ENCODE measurements at places on chromosomes 2 and 18.
A peak's percentile ranks its signal among the peaks of the same experiment; 100 is the strongest.

GRCh38 chr2:170823088-170823897 lies 6.6 kb downstream of the GAD1 start:
- no peak for DNase-seq

DNA sequence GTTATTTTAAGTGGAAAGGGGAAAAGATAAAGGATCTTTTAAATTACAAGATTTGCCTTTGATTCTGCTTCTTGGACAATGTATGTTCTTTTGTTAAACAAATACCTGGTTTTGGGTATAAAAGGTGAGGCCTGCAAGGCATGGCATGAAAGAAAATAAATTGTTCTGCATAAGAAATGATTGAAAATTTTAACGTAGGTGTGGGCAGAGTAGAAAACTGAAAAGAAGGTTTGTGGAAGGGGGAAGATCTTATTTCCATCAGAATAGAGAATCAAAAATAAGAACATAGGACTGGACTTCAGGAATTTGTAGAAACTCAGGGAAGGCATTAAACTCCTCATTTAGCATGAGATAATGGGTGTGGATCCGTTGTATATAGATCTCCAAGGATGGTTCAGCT lies 153.1 kb downstream of the SETBP1 start:
- DNase-seq = no peak

DNA sequence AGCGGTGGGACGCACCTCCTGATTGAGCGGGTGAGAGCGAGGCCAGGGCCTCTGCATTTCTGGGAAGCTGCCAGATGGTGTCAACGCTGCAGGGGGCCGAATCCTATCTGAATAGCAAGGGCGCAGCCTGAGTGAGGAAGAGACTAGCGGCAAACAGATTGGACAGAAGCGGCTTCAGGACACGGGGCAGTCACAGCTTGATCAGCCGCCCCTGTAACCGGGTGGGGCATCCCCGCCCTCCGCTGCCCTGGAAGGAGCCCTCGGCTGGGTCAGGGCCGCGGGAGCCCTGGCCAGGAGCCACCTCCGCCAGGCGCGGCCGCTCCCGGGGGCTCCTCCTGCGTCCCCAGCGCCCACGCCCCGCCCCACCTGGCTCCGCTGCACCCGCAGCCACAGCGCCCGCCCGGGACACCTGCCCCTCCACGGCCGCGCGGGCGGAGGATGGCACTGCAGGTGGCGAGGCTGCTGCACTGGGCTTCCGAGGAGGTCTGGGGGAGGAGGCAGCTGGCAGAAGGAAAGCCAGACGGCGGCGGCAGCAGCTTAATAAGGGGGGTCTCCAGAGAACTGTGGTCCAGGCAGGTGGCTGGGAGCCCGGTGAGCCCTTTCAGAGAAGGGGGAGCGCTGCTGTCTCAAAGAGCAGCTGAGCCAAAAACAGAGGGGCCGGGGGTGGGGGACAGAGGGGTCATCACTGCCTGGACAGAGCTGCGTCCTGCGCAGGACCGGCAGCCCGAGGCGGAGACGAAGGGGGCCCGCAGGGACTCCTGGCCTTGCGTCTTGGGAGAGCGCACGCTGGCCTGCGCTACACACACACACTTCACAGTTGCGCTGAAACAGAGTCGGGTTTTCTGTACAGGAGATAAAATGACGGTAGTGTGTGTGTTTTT lies 18.8 kb upstream of the SOX11 start:
- DNase-seq = no peak

DNA sequence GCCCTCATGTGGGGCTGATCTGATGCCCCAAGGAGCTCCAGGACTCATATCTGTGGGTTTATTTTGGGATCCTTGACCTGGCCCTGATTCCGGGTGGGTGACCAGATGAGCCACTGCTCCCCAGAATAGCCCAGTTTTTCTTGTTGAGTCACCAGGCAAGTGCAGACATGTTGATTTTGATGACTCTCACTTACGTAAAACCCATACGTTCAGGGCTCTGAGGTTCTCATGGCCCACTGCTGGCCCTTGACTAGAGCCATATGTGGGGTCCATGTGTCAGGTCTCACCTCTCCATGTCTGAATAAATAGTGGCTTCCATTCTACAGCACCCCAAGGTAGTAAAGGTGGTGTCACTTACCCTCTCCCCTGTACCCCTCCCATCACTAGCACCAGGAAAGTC lies 41.9 kb downstream of the CDC42EP3 start:
- DNase-seq = no peak

GRCh38 chr2:28435241-28435640 lies 42.6 kb downstream of the FOSL2 start:
- no peak for DNase-seq

DNA sequence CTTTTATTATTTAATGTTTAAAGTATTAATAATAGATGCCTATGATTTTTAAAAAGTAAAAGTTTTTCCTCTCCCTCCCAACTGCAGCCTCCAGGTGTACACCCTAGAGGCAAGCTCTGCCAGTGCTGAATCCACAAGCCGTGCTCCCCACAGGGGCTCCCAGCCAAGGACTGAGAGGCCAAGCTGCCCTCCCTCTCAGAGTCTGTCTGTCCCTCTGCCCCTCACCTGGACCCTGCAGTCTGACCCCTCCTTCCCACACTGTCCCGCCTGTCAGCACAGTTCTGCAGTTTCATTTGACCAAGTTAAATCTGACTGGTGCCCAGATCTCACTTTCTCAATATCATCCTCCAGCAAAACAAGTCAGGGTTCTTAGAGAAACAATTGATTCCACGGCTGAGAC lies 14.8 kb upstream of the PROC start:
- DNase-seq = no peak

GRCh38 chr2:3379339-3379646 lies 201 bp upstream of the TRAPPC12 start:
- DNase-seq = no peak

- no peak for DNase-seq
Observed at GRCh38 chr2:41400088-41400665, 647.6 kb upstream of the PKDCC start.

DNA sequence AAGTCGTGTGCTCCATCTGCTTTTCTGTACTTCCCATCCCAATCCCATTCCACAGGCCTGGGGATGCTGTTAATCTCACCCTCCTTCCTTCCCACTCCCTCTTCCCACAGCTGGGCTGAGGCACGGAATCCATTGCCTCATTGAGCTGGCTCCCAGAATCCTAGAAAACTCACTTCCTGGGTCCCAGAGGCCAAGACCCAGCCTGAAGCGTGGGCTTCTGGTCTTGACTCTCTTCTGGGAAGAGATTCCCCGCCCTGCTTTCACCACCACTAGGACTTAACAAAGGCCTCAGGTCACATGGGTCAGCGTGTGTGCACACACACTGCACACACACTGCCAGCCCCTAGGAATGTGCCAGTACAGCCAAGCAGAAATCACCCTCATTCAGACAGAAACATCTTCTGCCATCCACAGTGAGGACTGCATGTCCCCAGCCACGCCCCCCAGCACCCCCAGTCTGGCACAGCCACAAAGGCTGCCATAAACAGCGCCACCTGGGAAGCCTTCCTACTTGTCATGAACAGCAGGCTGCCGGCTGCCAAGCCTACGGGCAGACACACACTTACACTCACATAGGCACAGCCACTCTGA lies 165.8 kb downstream of the TNS1 start:
- DNase-seq = no peak

DNA sequence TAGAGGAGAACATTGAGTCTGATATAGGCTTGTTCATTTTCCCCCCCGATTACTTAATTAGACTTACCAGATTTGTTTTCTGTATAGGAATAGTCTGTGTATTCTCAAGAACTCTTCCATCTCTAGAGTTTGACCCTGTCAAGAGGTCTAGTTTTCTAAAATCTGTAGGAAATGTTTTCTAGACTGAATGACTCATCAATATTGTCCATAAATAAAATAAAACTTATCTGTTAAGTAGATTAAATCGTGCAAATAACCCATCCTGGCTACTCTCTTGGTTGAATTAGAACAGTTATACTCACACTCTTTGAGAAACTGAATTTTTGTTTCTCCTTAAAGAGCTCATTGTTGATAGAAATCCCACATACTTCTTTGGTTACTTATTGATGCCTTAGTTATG lies 299.2 kb upstream of the CWC22 start:
- no peak for DNase-seq

DNA sequence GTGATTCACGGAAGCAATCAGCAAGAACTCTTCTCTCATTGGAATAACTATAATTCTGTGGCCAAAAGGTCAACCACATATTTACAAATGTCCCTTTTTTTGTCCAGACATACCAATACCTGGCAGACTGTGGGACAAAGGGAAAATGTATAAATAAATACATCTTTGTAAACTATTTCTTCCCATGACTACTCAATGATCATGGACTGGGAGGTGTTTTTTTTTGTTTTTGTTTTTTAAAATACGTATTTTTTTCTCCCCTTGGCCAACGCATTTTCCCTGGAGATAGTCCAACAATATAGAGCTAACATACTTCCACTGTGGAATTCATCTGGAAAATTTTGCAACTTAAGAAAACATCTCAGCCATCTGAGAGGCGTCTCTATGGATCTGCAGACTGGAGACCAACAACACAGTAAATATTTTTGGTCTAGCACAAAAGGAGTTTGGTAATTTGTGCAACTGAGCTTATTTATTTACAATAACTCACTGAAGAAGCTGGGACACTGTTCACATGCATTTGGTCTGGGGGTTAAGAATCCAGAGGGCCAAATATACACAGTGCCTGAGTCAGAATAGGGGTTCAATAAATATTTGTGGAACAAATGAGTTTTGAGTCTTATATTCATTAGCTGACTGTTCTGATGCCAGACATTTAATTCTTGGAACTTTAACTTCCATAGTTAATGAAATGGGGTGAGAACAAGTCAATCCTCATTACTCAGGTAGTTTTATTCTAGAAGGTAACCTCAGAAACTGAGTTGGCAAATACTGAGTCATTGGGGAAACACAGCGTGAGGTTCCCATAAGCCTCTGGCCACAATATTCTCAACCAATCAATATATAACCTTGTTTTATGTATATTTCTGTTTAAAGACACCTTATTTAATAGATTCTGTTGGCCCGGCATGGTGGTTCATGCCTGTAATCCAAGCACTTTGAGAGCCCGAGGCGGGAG lies 36.2 kb downstream of the CCBE1 start:
- DNase-seq = no peak

DNA sequence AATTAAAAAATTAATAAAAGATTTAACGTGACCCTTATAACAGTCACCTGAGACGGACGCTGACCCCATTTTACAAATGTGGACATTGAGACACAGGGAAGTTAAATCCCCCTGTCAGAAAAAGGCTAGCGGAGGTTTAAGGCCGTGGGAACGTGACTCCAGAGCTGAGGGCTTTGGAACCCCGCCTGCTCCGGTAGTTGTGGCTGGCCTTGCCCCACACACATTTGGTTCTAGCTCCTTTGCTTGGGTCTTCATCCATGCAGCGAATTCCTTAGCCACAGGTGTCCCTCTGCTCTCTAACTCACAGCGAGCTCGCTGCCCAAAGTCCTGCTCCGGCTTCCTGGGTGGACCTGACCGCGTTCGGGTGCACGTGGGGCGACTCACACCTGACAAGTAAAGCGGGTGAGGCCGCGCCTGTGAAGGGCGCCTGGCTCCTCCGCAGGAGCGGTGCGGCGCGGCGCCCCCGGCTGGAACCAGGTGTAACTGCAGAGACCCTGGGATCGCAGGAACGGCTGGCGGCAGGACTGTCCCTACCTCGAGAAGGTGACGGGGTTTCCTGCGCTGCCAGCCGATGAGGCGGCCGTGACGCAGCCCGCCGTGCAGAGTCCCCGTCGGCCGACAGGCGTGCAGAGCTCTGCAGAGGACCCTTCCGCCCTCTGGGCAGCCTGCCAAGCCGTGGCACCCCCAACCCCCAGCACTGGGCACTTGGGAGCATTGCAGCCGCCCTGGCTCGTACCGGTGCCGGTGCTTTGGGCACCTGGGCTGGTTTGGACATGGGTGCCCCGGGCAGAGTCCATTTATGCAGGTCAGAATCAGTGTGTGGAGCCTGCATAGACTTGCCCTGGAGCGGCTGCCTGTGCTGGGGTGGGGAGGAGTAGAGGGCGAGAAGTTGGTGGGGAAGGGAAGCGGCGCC lies 2.4 kb upstream of the PROC start:
- DNase-seq = peak; percentile 73

DNA sequence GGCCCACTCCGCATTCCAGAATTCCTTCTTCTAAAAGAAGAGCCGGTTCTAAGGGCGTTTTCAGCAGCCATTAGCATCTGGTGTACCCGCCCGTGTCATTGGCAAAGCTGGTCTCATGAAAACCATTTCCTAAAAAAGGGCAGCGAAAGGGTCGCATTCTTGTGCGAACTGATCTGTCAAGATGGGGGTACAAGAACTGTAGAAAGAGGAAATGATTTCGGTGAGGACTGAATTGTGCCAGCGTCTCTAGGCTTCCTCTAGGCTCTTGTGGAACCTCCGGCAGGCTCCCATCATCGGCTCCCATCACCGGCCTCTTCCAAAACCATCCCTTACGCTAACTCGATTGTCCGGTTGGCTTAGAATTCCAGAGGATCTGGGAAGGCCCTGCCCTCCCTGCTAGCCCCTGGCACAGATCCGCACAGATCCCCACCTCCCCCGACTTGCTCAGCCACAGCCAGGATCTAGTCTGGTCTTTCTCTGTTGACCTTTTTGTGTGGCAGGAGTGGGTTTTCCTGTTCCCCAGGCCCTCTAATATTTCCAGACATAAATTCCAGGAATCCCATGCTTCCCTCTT lies 1.3 kb downstream of the RAB31 start:
- no peak for DNase-seq

- no peak for DNase-seq
Observed at GRCh38 chr2:98901702-98902101, 34.3 kb downstream of the CRACDL start.

- no peak for DNase-seq
Observed at GRCh38 chr2:189726271-189726670, 36.3 kb downstream of the OSGEPL1 start.

DNA sequence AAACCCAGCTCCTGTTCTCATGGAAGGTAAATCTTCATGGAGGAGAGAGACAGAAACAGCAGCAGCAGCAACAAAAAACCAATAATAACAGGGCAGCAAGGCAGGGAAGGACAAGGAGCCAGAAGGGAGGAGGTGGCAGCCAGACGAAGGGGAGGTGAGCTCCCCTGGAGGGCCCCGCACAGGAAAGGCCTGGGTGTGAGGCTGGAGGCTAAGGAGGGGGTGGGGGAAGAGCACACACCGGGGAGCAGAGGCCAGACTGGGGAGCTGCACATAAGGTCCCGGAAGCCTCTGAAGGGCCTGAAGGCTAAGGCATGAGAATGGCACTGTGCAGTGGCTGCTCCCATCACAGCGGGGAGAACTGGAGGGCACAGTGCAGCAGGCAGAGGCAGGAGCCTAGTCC lies 94.8 kb upstream of the SMAD7 start:
- DNase-seq = no peak

DNA sequence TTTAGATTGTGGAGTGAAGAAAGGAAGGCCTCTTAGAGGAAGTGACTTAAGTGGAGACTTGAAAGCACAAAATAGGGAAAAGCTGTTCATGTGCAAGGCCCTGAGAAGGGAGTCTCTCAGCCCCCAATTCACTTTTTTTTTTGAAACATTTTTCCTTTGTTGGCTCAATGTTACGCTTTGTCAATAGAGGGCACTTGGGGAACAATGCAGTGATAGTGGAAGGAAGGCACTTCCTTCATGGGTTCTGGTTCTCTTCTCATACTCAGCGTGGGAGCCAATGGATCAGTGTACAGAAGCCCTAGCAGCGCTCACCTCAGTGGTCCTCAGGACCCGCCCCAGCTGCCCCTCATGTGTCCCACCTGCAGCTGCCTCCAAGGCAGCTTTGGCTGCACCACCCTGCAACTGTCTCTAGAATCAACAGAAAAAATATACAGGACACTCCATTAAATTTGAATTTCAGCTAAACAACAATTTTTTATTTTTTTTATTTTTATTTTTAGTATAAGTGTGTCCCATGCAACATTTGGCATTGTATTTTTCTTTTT lies 8.6 kb upstream of the C2orf42 start:
- DNase-seq = no peak
